ENCODE measurements at places on chromosomes 2 and 18.
A peak's percentile ranks its signal among the peaks of the same experiment; 100 is the strongest.

- DNase-seq: peak; percentile 90
These were observed 88.1 kb upstream of the KLF7 start for GRCh38 chr2:207253666-207254345.

DNA sequence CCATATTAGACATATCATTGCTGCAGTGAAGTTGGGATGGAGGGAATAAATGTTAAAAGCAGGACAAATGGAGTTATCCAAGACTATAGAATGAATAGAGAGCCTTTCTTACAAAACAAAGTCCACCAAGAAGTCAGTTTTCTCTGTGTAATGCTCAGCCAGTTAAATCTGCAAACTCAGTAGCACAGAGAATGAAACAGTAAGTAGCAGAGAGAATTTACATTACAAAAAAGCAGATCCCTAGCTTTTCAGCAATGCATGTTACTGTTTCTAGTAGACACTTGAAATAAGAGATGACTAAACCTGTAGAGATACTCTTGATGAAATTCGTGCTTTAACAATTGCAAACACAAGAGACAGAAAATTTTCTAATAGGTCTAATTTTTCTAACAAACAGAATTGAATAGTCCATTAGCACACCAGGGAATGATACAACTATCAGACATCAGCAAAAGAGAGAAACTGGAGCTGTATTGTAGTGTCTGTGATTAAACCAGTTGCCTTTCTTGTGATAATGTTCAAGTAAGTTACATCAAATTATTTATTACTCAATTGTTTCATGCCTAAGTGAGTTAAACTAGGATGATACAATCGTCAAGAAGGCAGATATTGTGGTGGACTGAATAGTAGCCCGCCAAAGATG lies 322.2 kb upstream of the DDX18 start:
- DNase-seq: no peak

DNA sequence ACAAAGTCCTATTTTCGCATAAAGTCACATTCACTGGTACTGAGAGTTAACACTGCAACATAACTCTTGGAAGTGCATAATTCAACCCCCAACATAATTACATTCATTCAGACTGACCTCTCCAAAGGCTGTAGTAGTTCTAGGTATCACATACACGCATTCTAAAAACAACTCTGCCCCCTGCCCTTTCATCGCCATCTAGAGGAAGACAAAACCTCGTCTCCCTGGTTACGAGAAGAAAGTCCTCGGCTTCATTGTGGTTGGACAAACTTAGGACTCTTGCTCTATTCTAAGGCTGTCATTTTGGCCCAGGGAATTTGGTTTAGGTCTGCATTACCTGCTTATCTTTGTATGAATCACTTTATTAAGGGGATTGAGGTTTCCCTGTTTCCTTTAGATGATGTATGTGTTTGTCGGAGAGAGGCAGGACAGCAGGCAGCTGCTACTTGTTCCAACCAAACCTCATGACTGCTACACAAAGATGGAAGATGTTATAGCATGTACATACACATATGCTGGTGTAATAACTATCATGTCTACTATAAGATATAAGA lies 215.4 kb upstream of the NRXN1 start:
- no peak for DNase-seq

- DNase-seq: no peak
These were observed 61.0 kb downstream of the TBC1D8 start for GRCh38 chr2:101089942-101090799.

DNA sequence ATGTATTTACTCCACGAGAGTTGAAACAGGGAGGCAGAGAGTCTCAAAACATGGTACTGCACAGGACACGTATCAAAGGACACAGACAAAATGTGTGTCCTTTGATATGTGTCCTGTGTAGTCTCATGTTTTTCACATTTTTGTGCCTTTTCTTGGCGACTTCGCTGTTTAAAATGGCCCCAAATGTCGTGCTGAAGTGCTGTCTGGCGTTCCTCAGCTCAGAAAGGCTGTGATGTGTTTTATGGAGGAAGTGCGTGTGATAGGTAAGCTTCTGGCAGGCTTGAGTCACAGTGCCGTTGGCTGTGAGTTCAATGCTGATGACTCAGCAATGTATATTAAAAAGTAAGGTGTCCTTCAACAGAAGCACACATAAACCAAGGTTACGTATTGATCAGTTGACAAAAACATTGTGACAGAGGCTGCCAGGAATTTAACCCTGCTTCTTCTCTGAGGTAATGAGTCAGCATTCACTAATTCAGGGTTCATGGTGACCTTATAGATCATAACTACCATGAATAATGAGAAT lies 78.2 kb downstream of the DYSF start:
- DNase-seq: peak; percentile 77

- DNase-seq: no peak
These were observed 209.1 kb downstream of the ZNF385B start for GRCh38 chr2:179652296-179652695.

- DNase-seq: no peak
These were observed 24.7 kb upstream of the IMPA2 start for GRCh38 chr18:11956371-11957308.

DNA sequence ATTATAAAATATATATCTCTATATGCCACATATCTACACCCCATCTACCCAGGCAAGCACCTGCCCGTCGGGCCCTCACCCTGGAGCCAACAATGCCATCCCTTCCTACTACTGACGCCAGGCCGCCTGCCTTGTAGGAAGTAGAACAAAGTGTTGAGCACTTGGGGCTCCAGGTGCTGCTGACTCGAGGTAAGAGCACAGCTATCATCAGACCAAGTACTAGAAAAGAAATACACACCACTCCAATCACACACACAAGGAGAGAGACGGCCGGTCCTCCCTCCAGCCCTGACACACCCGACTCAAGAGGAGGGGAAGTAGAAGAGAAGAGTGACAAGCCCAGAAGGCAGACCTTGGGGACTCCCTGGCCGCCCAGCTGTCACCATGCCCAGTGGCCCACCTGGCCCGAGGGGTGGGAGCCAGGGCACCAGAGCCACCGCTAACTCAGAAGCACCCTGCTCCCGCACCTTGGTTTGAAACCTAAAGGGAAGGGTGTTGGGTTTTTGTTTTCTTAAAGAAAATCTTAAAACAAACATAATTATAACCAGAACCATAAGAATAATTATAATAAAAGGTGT lies 64.0 kb upstream of the POMC start:
- DNase-seq: no peak

DNA sequence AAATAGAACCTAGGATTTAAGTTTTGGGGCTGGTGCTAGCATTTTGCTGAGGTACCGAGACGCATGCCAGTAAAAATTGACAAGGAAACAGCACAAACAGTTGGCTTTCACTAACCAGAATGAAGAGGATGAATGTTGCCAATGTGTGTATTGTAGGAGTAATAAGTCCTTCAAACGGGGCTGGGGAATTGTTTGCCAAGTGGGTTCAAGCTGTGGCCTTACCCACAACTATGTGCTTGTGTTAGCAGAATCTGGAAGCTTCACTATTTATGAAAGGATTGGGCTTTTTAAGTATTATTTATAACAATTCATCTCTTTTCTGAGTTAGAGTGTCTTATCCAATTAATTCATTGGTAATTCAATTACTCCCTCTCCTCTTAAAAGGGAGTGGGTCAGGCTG lies 15.0 kb upstream of the KIF5C start:
- no peak for DNase-seq

Measured in RCC 7860 (cell line).